ENCODE measurements at places on chromosomes 4 and X.
A peak's percentile ranks its signal among the peaks of the same experiment; 100 is the strongest.

DNA sequence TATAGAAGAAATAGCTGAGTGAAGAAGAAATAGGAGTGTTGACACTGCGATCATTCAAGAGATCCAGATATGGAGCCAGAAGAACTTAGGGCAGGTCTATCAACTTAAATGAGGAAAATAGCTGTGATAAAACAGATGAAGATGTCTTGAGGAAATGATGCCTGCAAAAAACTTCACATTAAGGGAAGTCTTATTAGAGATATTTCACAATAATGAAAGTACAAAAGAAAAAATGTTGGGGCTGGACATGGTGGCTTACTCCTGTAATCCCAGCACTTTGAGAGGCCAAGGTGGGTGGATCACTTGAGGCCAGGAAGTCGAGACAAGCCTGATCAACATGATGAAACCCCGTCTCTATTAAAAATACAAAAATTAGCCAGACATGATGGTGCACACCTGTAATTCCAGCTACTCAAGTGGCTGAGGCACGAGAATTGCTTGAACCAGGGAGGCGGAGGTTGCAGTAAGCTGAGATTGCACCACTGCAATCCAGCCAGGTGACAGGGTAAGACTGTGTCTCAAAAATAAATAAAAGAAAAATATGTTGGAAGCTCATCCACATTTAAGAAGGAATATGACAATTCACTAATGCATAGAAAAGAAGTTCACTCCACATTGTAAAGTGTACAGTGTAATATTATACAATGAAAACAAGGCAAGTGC is 56.3 kb downstream of the PKD2 start:
- DNase-seq: no peak

- no peak for DNase-seq
Observed at GRCh38 chr4:84611531-84611930, 28.6 kb downstream of the CDS1 start.

DNA sequence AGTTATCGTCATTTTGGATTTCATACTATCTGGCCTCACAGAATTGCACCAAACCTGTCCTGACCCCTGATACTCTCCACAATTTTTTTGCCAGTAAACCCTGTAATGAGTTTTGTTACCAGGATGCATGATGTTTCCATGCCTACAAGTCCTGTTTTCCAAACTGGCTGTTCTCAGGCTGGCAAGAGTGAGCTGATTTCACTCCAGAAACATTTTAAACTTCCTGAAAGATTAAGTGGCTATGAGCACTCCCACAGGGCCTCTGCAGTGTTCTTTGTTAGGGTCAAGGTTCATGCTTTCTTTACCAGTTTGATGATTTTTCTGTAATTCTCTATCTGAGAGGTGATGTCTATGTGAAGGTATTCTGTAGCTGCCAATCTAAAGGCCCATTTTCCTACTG is 31.7 kb upstream of the PDLIM3 start:
- no peak for DNase-seq

DNA sequence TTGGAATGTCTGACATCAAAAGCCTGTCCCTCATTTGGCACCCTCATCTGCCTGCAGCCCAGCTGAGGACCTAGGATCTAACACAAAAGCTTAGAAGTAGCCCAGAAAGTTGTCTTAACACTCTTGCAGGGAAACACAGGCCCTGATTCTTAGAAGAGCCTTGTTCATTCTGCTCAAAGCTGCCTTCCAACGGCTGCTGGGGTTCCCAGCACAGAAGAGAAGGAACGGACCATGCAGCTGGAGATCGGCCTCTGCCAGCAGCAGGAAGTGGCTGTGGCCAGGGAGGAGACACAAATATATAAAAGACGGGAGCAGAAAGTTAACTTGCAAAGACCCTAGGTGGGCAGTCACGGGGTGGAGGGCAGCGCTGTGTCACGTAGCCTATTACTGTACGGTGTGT is 20.4 kb downstream of the PRPS2 start:
- no peak for DNase-seq

- DNase-seq: no peak
Observed at GRCh38 chr4:109206620-109207019, 95.8 kb downstream of the COL25A1 start.

- peak; percentile 21 for DNase-seq
Observed at GRCh38 chr4:104491481-104492182, 3.1 kb downstream of the CXXC4 start.

- no peak for DNase-seq
Observed at GRCh38 chr4:92111493-92111892, 192.3 kb upstream of the GRID2 start.

- no peak for DNase-seq
Observed at GRCh38 chr4:44927399-44928380, 201.3 kb upstream of the GNPDA2 start.

GRCh38 chrX:117851025-117851424 is 265.6 kb downstream of the KLHL13 start:
- no peak for DNase-seq

- no peak for DNase-seq
Observed at GRCh38 chrX:139563251-139563650, 32.7 kb downstream of the F9 start.

DNA sequence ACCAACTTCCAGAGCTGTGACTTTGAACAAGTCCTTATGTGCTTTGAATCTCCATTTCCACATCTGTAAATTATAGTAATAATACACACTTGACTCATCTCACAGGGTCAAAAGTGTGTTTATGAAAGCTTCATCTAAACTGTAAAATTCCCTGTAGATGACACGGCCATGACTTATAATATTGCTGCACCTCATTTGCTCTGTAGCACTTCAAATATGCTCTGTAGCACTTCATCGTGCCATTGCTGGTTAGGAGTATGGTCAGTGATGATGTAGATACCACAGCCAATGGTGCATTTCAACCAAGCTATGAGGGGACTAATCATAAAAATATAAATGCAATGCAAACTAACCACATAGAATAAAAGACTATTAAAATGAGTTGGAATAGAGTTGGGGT is 318.6 kb downstream of the ANK2 start:
- DNase-seq: no peak

GRCh38 chr4:22721204-22721603 is 28.5 kb downstream of the GBA3 start:
- no peak for DNase-seq

DNA sequence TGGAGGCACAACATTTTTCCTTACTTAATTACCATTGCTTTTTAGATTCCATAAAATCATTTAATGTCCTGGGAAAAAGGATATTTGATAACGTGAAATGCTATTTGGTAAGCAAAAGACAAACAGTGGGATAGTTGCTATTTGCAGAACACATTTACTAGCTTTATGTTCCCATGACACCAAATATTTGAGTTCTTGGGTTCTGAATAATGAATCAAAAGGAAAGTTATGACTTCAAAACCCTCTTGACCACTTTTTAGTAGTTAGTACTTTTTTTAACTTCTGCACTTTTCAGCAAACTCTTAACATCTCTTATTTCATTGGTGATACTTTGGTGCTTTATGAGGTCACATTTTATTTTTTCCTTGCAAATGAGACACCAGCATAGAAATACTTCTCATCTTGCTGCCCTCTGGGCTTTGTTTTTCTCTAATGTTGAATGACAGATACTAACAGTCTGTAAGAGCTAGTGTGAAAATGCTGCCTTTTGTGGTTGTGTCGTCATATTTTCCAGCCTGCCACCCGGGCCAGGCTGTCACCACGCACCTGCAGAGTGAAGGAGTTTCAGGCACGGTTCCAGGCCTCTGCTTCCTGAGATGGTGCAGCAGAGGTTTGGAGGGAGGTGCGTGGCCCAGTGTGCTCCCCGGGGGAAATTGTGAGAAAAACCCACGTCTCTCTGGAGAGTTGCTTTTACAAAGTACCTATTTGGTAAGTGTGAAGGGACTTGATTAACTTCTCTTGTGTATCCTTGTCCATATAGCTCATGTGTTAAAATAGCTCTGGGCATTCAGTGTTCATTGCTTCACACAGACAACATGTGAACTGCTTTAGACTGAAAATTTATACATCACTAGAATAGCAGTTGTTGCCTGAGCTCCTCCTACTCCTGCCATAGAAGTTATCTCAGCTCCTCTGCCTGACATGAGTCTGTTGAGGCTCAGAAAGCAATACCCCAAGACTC is 34.7 kb downstream of the MSL3 start:
- peak; percentile 62 for DNase-seq

GRCh38 chrX:150508018-150508417 is 60.4 kb upstream of the MTM1 start:
- no peak for DNase-seq

DNA sequence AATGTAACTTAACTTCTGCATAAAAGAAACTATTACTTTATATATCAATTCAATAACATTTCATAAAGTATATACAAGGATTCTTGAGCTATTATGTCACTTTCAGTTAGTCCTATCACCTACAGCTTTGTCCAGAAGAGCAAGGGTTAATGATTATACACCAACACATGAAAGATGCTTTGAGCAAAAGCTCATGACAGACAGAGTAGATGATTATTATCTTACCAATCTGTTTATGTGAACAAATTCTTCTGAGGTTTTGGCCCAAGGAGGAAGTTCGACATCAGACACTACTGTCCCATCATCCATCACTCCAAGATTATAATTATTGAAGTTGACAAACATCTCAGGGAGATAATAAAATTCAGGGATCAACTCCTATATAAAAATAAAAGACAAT is 166.7 kb upstream of the MAB21L2 start:
- no peak for DNase-seq

DNA sequence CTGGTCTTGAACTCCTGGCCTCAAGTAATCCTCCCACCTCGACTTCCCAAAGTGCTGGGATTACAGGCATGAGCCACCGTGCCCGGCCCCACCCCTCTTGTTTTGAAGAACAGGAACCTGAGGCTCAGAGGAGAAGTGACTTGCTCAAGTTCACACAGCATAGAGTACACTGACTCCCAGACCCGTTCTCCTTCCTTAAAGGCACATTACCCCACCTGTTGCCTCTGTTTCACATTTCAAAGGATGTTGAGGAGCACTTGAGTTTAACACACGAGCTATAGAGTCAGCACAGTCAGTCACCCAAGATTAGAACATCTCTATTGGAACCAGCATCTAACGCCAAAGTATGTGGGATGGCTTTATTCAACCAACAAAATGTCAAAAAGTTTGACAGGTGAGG is 51.1 kb downstream of the RAI2 start:
- no peak for DNase-seq

GRCh38 chr4:100357542-100357941 is 160.3 kb downstream of the EMCN start:
- DNase-seq: no peak

- DNase-seq: no peak
Observed at GRCh38 chr4:11605597-11605996, 176.9 kb upstream of the HS3ST1 start.

DNA sequence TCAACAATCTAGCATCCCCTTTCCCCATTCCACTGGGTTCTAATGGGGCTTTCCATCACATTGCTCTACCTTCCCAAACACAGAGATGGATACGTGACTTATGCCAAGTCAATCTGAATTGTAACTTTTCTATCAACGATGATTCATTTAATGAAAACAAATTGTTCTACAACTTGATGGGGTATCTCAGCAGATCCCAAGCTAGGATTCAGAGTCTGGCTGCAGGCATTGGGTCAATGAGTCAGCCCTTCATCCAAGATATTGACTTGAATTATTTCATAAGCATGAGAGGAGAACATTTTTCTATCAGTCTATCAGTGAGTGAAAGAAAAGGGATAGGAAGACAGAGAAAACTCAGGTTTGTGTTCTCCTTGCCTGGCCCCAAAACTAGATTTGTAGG is 15.0 kb upstream of the HPGDS start:
- no peak for DNase-seq

DNA sequence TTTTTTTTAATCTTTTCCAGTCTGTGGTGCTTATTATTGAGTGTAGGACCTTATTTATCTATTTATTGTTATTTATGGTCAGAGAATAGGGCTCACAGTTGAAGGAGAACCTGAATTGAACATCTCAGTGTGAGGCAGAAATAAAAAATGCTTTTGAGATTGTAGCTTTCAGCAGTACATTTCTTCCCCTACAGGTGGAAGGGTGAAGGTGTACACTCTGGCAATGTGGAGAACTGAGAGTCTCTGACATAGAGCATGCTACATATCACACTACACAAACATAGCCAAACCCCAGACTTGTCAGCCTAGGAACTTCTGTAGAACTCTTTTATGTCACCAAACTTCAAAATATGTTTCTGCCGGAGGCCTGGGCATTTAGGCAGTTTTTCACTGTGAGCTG is 140.2 kb downstream of the STIM2 start:
- DNase-seq: no peak

GRCh38 chrX:107485013-107485412 is 35.6 kb downstream of the FRMPD3 start:
- no peak for DNase-seq

- DNase-seq: no peak
Observed at GRCh38 chr4:81651243-81651899, 179.7 kb upstream of the RASGEF1B start.

DNA sequence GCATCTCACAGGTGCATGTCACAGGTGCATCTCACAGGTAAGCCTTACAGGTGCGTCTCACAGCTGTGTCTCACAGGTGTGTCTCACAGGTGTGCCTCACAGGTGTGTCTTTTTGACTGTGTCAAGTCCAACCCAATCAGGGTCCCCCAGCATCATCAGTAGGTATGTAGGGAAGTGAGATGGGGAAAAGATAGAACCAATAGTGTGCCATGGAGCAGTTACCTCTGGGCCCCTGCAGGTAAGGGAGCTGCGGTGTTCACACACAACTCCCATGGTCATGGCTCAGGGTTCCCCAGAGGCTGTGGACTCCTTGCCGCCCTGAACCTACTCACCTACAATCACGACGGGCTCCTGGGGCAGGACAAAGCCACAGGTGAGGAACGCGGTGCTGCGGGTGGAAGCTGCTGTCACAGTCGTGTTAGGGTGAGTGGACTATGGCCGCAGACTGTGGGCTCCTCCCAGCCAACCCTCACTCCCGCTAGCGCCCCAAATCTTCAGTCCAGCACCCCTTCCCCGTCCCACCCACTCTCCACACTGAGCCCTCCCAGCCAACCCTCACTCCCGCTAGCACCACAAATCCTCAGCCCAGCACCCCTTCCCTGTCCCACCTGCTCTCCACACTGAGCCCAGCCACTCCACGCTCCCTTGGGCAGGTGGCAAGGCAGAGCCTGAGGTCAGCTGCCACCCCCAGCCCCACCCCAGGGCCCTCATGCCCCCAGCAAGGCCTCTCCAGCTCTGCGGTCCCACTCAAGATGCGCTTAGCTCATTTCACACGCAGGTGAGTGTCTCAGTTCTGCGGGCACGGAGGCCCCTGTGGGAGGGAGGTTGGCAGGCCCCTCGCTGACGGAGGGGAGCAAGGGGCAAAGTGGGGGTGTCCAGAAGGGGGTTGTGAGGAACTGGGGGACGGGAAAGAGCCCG is 2.1 kb upstream of the PDE6B start:
- no peak for DNase-seq

DNA sequence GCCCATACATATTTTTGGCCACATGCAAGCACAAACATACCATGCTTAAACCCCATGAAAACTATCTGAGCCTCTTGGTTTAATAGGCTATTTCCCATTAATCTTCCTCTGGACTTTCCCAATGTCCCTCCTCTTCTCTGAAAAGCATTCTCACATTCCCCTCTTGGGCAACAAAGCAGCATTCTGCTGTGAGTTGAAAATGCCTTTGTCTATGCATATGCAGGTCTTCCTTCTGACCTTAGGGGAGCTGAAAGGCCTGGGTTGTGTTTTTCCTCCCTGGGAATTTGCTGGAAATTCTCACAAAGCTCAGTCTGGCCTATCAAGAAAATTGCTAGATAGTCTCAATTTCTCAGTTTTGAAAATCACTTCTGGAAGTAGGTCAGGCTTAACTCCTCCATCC is 4.2 kb downstream of the VSIG4 start:
- DNase-seq: no peak

All from activated CD4-positive, alpha-beta T cell treated with anti-CD3 and anti-CD28 coated beads for 4 hours (primary cell).